ENCODE measurements at places on chromosomes 5 and 9.

DNA sequence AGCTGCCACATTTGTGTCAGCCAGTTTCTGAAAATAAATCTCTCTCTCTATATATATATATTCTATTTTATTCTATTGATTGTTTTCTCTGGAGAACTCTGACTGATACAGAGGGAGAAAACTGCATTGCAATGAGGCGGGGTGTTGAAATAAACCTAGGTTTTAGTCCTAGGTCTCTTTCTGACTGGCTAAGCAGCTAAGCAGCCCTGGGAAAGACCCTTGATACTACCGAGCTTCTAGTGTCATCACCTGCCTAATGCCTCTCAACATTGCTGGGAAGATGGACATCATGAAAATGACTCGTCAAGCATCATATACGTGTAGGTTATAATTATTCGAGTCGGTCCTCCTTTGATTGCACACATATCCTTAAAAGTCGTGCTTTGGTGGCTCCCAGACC is 166.5 kb upstream of the IL12B start:
- DNase-seq: no peak

DNA sequence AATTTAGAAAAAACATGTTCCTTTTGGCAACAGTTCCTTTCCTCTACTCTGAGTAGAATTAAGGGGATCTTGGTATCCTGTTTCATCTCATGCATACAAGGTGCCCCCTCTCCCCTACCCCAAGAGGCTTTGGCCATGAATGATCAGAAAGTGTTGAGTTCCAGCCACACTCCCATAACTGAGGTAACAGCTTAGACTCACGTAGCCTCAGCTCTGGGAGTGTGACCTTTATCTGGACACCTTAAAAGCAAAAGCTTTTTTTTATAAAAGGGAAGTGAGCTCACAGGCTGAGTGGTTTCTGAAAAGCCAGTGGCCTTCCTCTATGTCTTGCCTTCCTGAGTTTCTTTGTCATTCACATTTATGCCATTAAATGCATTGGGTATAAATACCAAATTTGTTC is 900 bp upstream of the HAVCR2 start:
- DNase-seq: peak; percentile 84

DNA sequence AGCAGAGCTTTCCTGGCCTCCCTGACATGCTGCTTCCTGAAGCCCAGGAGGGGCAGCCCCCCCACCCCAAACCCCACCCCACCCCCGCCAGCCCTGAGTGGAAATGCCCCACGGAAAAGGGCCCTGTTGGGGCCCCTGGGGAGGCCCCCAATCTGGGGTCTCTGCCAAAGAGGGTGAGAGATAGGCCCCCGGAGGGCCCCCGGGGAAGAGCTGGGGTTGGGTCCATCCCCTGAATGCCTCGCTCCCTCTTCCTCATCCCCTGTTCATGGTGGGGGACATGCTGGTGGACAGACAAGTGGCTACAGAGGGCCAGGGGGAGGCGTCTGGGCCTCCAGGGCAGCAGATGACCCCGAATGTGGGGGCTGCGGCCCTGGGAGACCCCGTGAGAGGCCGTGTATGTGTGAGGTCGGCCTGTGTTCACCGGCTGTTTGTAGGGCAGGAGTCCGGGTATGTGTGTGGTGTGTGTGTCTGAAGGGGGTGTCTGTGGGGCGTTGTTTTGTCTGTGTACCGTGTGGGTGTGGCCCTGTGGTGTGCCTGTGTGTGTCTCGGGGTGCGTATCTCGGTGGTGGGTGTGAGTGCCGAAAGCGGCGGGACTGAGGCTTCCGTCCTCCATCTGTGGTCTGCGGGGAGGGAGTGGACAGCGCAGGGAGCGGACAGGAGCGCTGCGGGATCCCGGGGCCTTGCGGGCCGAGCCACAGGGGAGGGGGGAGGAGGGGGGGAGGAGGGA is 11.3 kb downstream of the C9orf50 start:
- DNase-seq: no peak

- peak; percentile 11 for DNase-seq
Measured at GRCh38 chr5:120314191-120314590, 149.9 kb upstream of the PRR16 start.

DNA sequence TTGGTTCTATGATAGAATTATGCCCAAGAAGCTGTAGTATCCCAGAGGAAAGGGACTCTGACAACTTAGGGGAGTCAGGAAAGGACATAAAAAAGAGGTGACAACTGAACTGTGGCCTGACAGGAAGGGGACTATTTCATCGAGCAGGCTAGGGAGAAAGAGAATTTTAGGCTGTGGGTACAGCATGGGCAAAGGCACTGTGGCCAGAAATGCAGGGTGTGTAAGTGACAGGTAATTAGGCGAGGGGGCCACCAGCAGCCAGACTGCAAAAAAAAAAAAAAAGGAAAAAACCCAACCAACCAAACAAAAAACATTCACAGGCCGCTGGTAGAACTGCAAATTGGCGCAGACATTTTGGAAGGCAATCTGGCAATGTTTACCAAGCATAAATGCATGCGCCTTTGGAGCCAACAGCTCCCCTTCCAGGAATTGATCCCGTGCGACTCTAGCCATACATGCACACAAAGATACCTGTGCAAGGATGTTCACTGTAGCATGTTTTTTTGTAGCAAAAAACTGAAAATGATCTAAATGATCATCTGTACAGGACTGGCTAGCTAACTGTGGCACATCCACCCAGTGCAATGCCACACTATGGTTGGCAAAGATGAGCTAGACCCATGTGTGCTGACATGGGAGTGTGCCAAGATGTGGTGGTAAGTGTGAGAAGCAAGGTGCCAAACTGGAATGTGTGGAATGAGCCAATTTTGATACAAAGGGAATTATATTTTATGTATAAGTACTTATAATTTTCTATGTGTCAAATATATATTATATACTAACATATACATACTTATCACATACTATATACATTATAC is 1.1 kb downstream of the EIF4E1B start:
- no peak for DNase-seq

DNA sequence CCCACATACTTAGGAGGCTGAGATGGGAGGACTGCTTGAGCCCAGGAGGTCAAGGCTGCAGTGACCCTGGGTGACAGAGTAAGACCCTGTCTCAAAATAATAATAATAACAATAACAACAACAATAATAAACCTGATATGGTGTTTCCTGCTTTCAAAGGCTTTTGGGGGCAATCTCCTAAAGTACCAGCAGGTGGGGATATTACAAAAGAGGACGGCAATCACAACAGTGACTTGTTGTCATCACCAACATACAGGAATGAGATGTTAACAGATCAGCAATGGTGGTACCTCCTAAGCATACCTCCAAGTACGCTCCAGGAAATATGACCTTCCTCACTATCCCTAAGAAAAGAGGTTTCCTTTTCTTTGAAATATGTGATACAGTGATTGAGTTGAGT is 91.1 kb upstream of the RNF180 start:
- DNase-seq: peak; percentile 18

GRCh38 chr9:36765468-36766341 is 193.0 kb downstream of the MELK start:
- peak; percentile 83 for DNase-seq

- DNase-seq: no peak
Measured at GRCh38 chr5:179430193-179431175, 85.2 kb upstream of the ADAMTS2 start.

- DNase-seq: no peak
Measured at GRCh38 chr5:158117467-158118160, 258.7 kb upstream of the CLINT1 start.

DNA sequence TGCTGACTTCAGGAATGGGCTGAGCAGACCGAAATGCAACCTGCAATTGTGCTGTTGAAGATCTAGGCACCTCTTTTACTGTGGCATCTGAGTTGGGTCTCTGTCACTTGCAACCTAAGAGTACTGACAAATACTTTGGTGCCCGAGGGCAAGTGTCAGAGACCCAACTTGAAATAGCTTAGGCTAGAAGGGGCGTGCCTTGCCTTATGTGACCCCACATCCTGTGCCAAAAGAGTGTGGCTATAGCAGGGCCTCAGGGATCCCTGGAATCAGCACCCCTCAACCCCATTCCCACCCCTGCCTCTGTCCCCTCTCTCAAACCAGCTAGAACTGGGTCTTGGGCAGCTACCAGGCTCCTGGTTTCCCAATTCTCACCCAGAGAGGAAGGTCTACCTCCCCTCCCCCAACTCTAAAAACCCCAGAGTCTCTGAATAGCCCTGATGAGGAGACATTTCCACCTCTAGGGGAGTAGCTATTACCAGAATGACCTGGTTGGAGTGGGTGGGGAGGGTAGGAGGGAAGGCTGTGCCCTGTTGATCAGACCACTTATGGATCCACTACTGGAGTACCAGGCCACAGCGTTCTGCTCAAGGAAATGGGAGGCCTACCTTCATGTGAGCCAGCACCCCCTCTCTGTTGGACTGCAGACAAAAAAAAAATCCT is 17.5 kb downstream of the RAI14 start:
- DNase-seq: no peak

DNA sequence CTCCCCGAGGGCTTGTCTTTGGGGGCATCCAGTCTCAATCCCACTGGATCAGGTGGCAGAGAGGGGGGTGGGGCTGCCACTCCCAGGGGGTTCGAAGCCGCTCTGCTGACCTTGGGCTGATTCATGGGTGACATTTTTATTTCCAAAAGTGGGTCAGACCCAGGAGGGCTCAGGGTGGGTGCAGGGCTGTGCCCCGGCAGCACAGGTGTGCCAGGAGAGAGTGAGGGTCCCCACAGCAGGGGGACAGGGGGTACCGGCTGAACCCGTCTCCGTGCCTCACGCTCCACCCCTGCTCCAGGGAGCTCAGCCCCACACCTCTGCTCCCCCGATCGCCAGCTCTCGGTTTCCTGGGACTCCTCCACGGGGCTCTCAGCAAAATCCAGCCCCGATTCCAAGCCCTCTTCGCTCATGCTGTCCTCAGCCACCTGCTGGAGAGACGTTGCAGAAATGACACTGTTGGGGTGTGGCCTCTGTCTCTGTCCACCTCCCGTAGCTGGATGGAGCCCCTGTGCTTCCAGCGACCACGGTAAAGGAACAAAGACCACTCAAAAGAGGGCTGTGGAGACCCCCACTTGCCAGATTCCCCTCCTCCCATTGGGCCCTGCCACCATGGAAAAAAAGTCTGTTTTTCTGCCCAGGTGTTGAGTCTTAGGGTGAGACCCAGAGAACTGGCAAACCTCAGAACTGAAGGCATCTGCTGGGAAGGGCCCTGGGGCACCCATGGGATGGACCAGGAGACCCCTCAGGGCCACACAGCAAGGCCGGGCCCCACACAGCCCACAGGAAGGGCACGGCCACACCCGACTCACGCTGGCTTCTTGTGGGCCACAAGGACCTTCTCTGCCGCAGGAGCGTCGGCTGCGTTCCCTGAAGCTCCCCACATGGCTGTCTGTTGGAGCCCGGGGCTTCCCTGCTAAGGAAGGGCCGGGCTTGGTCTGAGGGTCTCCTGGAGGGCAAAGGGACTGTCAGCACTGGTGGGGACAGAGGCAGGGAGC is 10.6 kb upstream of the QSOX2 start:
- no peak for DNase-seq

- no peak for DNase-seq
Measured at GRCh38 chr5:149953436-149954121, 7.0 kb upstream of the SLC26A2 start.

DNA sequence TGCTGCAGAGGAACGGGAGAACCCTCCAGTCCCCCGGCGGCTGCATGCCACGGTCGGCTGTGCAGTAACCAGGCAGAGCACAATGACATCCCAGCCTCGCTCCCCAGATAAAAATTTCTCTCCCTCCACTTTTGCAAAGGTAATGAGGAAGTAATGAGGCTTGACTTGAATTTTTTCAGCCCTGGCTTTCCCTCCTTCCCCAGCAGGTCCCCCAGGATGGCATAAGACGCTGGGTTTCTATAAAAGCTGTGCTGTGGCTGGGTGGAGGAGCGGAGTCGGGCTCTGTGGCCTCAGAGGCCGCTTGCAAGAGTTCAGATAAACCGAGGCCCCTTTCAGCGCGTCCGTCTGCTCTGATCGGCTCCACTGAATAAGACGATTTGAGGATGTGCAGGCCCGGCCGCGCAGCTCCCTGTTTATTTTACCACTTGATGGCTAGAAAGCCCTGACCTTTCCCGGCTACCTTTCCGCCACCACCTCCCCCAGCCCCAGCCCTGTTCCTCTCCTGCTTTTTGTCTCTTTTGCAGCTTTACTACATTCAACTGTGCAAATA is 351.9 kb upstream of the IRX2 start:
- no peak for DNase-seq

DNA sequence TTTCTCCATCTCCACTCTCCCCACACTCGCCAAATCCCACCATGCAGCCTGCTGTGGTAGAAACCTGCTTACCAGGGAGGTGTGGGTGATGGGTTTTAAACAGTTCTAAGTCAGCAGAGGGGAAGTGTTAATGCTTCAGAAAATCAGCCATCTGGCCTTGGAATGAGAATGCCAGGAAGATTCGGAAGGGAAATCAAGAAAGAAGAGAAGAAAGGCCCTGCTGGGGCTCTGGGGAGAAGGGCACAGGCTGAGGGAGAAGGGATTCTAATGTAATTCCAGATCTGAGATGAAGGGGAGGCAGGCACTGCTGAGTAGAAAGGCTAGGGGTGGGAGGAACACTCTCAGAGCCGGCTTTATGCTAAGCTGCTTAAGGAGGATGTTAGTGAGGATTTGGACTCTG is 434.7 kb upstream of the DMAC1 start:
- no peak for DNase-seq

- no peak for DNase-seq
Measured at GRCh38 chr5:67133776-67134175, 62.8 kb downstream of the CD180 start.

DNA sequence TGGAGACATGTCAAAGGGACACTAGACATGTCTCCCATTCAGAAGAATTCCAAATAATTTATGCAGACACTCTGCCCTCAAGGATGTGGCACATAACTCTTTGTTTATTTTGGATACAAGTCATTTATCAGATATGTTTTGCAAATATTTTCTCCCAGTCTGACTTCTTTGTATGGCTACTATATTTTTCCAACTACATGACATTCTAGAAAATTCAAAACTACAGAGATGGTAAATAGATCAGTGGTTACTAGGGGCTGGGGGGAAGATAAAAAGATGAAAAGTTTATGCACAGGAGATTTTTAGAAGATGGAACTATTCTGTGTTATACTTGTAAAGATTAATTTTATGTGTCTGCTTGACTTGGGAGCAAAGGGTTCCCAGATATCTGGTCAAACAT is 347.3 kb upstream of the TRPC7 start:
- DNase-seq: no peak

DNA sequence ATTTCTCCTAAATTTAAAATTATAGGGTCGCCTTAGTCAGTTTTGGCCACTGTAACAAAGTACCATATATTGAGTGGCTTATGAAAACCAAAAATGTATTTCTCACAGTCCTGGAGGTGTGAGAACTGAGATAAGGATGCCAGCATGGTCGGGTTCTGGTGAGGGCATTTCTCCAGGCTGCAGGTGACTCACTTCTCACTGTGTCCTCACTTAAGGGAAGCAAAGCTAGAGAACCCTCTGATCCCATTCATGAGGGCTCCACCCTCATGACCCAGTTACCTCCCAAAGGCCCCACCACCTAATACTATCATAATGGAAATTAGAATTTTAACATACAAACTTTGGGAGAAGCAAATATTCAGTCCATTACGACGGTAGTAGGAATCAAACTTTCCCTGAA is 75.1 kb upstream of the FBN2 start:
- DNase-seq: no peak

GRCh38 chr9:13900449-13900848 is 413.5 kb downstream of the NFIB start:
- no peak for DNase-seq

- peak; percentile 14 for DNase-seq
Measured at GRCh38 chr5:64207978-64208377, 42.3 kb downstream of the RNF180 start.

GRCh38 chr9:73806876-73807275 is 655.2 kb downstream of the ANXA1 start:
- DNase-seq: no peak

GRCh38 chr9:78261403-78262001 is 25.6 kb downstream of the CEP78 start:
- peak; percentile 51 for DNase-seq

- no peak for DNase-seq
Measured at GRCh38 chr5:170482511-170482910, 21.3 kb upstream of the KCNIP1 start.

All from suppressor macrophage treated with lipopolysaccharide for 4 hours (primary cell).